ENCODE measurements at places on chromosomes 7 and 10. TPM values are rescaled to one million over a fixed set of nuclear protein-coding genes. Genes with fewer than 3 reads are reported as not detected.

The EXOSC1 gene
- 30.9 TPM for total RNA-seq

The LYZL2 gene
- total RNA-seq: not detected

The ABCC2 gene
- 0.53 TPM for total RNA-seq

The LRRC4 gene
- total RNA-seq: 0.64 TPM

The CH25H gene
- not detected for total RNA-seq

The ZC3HAV1L gene
- 11.1 TPM for total RNA-seq

The MLXIPL gene
- total RNA-seq: under 0.01 TPM

The CREB3L2 gene
- total RNA-seq: 22.1 TPM

The FAM13C gene
- total RNA-seq: under 0.01 TPM
